IPS DF 6.9 (cell line): ENCODE measurements at places on chromosomes 7 and 10.
A peak's percentile ranks its signal among the peaks of the same experiment; 100 is the strongest.

- peak overlapping the region; percentile 61 for H3K4me3 ChIP-seq
- H3K4me1 ChIP-seq = no peaks in the 10 kb centered on the region; the same call in 1 of the 2 replicates
Measured at GRCh38 chr7:149459540-149460452, 1.1 kb downstream of the ZNF777 start.

GRCh38 chr7:155722118-155722517 is 77.7 kb downstream of the RBM33 start:
- no peaks in the 10 kb centered on the region for H3K27me3 ChIP-seq
- no peaks in the 10 kb centered on the region for H3K4me1 ChIP-seq
- H3K36me3 ChIP-seq = no peaks in the 10 kb centered on the region
- H3K27ac ChIP-seq = no peak overlapping the region
- no peak overlapping the region for H3K4me3 ChIP-seq
- DNase-seq = no peak

GRCh38 chr10:131444862-131445461 is 133.4 kb upstream of the TCERG1L start:
- no peaks in the 10 kb centered on the region; the same call in 1 of the 2 replicates for H3K36me3 ChIP-seq
- no peak for DNase-seq
- H3K27ac ChIP-seq = no peak overlapping the region
- H3K4me3 ChIP-seq = no peak overlapping the region
- H3K4me1 ChIP-seq = no peaks in the 10 kb centered on the region

- no peaks in the 10 kb centered on the region for H3K27me3 ChIP-seq
- H3K27ac ChIP-seq = no peak overlapping the region
- no peaks in the 10 kb centered on the region for H3K36me3 ChIP-seq
Measured at GRCh38 chr7:19798986-19799385, 25.6 kb upstream of the TMEM196 start.

- 0 out of 2 replicates have a peak, but pooled peaks cover 2% of the 10 kb centered on the region for H3K4me1 ChIP-seq
- no peak overlapping the region for H3K27ac ChIP-seq
- H3K4me3 ChIP-seq = no peak overlapping the region
- no peaks in the 10 kb centered on the region for H3K36me3 ChIP-seq
Measured at GRCh38 chr10:72066318-72067284, 21.8 kb downstream of the SPOCK2 start.

- H3K27ac ChIP-seq = no peak overlapping the region
- H3K4me3 ChIP-seq = no peak overlapping the region
- DNase-seq = no peak
Measured at GRCh38 chr10:46546591-46547540, 9.6 kb downstream of the GPRIN2 start.

- no peaks in the 10 kb centered on the region for H3K36me3 ChIP-seq
- no peaks in the 10 kb centered on the region for H3K27me3 ChIP-seq
- H3K4me3 ChIP-seq = no peak overlapping the region
- H3K27ac ChIP-seq = no peak overlapping the region
- H3K4me1 ChIP-seq = peaks cover 3% of the 10 kb centered on the region; the same call in 1 of the 2 replicates
Measured at GRCh38 chr7:84274029-84274638, 79.5 kb upstream of the SEMA3A start.

DNA sequence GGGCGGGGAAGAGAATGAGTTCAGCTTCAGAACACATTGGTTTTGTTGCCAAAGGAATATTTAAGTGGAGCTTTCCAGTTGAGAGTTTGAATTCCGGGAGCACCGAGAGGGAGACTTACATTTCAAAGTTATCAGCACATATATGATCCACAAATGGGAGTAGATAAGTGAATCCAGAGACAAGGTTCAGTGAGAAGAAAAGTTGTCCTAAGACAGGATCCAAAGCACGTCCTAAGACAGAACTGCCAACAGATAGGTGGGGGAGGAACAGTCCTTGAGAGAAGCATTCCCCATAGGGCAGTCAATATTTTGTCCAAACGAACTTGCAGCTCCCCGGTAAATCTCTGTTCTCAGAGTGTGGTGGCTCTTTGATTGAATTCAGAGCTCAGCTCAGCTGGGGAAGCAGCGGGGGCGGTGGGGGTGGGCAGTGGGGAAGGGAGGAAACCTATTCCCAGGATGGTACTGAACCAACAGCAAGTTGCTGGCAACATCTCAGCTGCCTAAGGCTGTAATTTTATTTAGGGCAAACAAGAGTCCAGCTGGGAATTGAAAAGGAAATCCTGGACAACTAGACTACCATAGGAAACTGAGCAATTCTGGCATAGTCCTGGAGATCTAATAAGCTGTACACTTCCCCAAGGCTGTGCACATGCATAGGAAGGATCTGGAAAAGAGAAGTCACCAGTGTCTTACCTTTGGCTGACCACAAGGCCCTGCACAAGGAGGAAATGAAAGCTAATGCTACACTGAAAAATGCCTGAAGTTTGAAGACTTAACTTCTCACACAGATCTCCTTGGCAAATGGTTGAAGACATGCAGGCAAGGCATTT is 94.2 kb upstream of the CXCL12 start:
- no peaks in the 10 kb centered on the region for H3K27me3 ChIP-seq
- no peak overlapping the region for H3K4me3 ChIP-seq
- DNase-seq = no peak
- H3K36me3 ChIP-seq = no peaks in the 10 kb centered on the region

GRCh38 chr10:11532306-11532705 is 79.1 kb downstream of the USP6NL start:
- no peak overlapping the region for H3K4me3 ChIP-seq
- no peaks in the 10 kb centered on the region for H3K27me3 ChIP-seq
- no peaks in the 10 kb centered on the region for H3K36me3 ChIP-seq
- H3K4me1 ChIP-seq = peaks cover 2% of the 10 kb centered on the region; the same call in 1 of the 2 replicates

DNA sequence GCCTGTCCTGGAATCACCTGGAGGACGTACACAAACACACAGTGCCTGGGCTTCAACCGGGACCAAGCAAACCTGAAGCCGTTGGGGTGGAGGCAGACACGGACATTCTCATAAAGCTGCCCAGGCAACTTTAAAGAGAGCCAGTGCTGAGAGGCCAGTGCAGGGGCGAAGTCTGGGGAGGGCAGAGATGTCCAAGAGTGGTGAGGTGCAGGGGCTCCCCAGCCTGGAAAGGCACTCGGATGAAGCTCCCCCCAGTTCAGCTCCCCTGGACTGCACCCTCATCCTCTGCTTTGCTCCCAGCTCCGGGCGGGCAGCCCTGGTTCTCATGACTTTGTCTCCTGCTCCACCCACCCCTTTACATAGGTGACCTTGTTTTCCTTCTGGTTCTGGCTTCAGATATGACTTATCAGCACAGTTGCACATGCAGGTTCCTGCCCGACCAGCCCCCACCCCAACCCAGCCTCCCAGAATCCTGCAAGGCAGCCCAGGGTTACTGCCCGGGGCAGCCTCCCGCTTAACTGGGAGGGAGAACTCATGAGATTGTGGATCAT is 60.8 kb upstream of the EEPD1 start:
- H3K4me1 ChIP-seq = no peaks in the 10 kb centered on the region
- H3K36me3 ChIP-seq = no peaks in the 10 kb centered on the region
- no peak overlapping the region for H3K4me3 ChIP-seq
- no peak overlapping the region for H3K27ac ChIP-seq

GRCh38 chr7:56110611-56111010 is 4.3 kb upstream of the CHCHD2 start:
- no peak overlapping the region for H3K27ac ChIP-seq
- H3K4me1 ChIP-seq = no peaks in the 10 kb centered on the region
- H3K27me3 ChIP-seq = no peaks in the 10 kb centered on the region
- no peak overlapping the region for H3K4me3 ChIP-seq
- no peaks in the 10 kb centered on the region for H3K36me3 ChIP-seq
